ENCODE measurements at places on chromosomes 12 and 14.

DNA sequence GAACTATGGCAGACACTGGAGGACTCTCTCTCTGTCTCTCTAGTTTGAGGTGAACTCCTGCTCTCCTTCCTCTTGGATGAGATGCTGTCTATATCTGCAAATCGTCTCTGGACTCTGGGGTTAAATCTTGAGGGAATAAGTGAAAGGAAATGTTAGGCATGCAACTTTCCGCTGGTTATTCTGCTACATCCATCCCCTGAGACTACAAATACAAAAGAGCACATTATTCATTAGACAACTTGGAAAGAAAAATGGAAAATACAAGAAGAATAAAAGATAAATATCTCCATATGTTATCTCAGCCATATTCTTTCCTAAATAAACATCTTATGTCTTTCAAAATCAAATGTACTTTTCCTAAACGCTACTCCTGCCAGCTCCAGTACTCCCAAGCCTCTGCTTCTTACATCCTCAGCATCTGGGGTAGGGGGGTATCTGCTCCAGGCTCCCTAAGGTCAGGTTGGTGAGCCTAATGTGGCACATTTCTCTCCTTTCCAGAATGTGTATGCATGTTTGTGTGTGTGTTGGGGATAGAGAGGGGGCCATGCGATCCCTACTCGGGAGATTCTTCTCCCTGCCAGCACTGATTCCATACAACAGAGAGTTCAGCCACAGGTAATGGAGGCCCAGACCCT, 102.9 kb upstream of the FSCB start:
- no peak for DNase-seq

DNA sequence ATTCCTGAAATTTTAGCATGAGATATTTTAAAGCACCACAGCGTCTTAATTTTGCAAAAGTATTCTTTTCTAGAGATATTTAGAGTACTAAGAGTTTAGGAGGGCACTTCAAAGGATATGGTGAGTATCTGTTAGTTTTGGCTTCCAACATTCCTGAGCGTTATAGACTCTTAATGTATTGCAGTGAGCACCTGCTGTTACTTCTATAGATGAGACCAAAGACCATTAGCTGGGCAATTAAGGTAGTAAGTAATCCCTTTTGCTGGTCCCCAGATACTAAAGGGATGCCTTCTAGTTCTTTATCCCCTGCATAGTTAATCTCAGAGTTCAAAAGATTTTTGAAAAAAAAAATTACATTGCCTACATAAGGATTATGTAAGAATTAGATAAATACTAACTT, 975.6 kb downstream of the GALC start:
- no peak for DNase-seq

- DNase-seq = no peak
Observed at GRCh38 chr14:79254069-79254775, 957.1 kb downstream of the DIO2 start.

GRCh38 chr12:88996200-88996788, 356.0 kb downstream of the DUSP6 start:
- no peak for DNase-seq

- DNase-seq = no peak
Observed at GRCh38 chr12:132610051-132610759, at the start of gene LRCOL1. Gene LRCOL1 (minus strand): TSS chr12:132610582. CDS start chr12:132606251, 4,331 bp downstream.

DNA sequence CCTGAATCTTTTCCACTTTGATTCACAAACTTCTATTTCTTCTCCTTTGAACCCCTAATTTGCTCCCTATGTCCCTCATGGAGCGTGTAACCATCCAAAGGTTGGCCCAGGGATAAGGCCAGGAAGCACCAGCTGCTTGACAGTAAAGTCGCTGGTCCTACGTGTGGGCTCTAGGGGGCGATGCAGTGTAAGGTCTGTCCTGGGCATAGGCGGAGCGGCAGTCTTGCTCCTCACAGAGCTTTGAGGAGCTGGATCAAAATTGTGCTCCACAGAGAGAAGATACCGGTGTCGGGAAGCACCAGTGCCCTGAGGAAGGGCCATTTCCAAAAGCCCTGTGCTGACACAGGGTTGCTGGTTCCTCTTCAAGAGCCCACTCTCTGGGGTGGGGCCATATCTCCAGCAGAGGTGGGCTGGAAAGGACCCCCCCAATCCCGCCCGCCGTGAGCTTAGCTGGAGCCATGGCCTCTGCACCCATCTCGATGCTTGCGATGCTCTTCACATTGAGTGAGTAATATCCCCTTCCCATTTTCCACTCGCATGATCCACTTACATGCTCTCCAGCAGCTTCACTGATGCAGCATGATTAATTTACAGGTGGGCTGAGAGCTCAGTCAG, 49.9 kb upstream of the OR4E1 start:
- DNase-seq = no peak

- no peak for DNase-seq
Observed at GRCh38 chr12:1288333-1288732, 297.3 kb downstream of the ERC1 start.

DNA sequence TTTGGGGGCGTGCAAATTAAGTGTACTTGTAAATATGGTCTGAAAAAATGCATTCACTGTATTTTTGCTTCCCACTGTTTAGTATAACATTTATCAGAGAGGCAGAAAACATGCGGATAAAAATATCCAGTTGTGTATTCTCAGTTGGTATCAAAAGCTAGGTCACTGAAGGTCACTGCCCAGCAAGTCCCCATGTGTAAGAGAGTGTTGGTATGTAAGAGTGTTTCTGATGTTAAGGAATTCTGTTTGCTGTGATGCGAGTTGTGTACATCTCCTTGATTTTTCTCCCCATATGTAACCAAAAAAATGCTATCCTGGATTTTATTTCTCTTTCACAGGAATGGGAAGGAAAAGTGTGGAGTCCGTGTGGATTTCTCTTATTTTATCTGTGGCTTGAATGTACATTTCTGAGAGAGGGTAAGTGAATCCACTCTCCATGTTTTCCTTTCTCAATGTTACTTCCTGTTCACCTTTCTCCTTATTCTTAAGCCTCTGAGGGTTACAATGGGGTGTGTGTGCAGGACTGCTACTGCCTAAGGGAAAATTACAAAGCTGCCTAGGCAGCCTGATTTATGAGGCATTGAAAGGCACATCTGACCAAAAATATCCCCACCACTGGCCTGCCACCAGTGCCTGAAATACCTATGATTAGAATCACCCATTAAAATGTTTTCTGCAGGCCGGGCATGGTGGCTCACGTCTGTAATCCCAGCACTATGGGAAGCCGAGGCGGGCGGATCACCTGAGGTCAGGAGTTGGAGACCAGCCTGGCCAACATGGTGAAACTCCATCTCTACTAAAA, 97.9 kb upstream of the USP44 start:
- DNase-seq = no peak

DNA sequence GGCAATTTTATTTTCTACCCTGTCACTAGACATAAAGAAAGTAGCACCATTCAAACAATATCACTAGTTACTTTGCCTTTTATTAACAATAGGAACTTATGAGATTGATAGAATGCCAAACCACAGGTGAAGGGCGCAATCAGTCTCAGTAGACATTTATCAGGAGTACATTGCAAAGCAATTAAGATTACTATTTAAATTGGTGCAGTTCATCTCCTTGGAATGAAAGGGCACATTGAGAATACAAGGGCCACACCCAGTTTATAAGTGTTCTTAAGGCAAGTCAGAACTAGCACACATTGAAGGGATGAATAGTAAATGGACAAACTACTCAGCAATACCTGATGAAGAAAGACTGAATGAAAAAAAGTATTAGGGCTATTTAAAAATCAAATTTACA, 601.4 kb downstream of the C12orf50 start:
- no peak for DNase-seq

GRCh38 chr12:2710701-2711100, 84.1 kb upstream of the FKBP4 start:
- no peak for DNase-seq

- no peak for DNase-seq
Observed at GRCh38 chr12:104632724-104633201, 176.0 kb downstream of the CHST11 start.

GRCh38 chr14:95305145-95305544, 14.6 kb downstream of the CLMN start:
- no peak for DNase-seq

Data from activated gamma-delta T cell treated with Interleukin-2 at 50 U/mL for 16 hours (primary cell).